Vagina (tissue), 2 donors: ENCODE measurements at places on chromosomes 12 and 14. TPM values are rescaled to one million over a fixed set of nuclear protein-coding genes. Genes with fewer than 3 reads are reported as not detected.

GRCh38 chr12:32545413-32545980 is 133.6 kb upstream of the DNM1L start:
- DNase-seq, result no peak

VWF gene
- 334 TPM for total RNA-seq

PRH1 gene
- 21.6 TPM for total RNA-seq

TAS2R13 gene
- total RNA-seq, result 7.1 TPM

GRCh38 chr14:91918186-91918883 is 29.2 kb downstream of the FBLN5 start:
- no peak for DNase-seq

BMP4 gene
- total RNA-seq, result 31.4 TPM

DNA sequence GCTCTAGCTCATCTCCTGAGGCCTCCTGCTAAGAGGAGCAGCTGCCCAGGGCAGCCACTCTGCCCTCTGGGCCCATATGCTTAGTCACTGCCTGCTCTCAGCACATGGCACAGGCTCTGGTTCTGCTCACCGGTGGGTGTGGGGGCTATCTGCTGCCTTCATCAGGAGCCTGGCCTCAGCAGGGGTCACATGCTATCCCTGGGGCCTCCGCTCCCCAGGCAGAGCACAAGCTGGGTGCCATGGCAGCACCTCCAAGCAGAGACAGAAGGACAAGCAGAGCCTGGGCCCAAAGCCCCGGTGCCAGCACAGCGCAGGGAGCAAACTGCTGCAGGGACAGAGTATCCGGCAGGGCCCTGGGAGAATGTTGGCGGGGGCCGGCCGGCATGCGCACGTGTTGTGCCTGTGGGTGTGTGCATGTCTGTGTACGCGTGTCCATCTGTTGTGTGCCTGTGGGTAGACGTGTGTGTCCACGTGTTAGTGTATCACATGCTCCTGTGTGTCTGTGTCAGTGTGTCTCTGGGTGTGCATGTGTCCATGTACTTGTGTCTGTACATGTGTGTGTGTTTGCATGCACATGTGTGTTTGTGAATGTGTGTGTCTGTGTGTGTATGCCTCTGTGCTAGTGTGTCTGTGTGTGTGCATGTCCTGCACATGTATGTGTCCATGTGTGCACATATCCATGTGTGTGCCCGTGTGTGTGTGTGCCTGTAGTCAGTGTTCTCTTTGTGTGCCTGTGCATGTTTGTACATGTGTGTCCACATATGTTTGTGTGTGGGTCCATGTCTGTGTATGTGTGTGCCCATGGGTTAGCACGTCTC is 326.9 kb downstream of the TMEM121 start:
- DNase-seq, result peak; percentile 81

ABCB9 gene
- total RNA-seq, result 4.2 TPM

DNA sequence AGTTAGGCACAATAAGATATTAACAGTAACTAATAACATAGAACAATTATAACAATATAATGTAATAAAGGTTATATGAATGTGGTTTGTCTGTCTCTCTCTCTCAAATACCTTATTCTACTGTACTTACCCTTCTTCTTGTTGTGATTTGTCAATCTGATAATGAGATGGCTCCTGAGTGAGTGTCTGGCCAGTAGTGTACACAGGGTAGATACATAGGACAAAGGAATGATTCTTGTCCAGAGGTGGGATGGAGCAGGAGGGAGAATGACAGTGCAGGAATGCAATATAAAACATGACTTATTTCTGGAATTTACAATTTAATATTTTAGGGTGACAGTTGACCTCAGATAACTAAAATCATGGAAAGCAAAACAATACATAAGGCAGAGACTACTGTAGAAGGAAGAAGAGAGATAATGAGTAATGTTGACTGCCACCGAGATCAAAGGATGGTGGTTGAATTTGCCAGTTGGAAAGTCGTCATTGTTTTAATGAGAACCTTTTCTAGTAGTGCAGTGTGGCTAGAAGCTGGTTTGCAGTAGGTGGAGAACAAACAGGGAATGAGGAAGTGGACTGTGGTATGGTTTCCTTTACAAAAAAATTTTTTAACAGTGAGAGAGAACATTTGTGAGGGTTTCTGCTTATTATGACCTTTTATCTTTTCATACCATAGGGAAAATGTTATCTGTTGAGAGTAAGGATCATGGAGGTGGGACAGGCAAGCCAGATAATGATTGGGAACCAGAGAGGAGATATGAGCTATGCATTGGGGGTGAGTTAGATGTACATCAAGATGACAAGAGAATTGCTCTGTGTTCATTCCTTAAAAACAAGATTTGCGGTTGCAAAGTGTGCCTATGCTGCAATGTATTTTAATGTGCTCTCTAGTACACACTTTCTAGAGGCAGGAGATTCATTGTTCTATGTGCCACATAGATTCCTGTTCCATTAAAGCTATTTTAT is 458.3 kb downstream of the BTG1 start:
- no peak for DNase-seq

DNA sequence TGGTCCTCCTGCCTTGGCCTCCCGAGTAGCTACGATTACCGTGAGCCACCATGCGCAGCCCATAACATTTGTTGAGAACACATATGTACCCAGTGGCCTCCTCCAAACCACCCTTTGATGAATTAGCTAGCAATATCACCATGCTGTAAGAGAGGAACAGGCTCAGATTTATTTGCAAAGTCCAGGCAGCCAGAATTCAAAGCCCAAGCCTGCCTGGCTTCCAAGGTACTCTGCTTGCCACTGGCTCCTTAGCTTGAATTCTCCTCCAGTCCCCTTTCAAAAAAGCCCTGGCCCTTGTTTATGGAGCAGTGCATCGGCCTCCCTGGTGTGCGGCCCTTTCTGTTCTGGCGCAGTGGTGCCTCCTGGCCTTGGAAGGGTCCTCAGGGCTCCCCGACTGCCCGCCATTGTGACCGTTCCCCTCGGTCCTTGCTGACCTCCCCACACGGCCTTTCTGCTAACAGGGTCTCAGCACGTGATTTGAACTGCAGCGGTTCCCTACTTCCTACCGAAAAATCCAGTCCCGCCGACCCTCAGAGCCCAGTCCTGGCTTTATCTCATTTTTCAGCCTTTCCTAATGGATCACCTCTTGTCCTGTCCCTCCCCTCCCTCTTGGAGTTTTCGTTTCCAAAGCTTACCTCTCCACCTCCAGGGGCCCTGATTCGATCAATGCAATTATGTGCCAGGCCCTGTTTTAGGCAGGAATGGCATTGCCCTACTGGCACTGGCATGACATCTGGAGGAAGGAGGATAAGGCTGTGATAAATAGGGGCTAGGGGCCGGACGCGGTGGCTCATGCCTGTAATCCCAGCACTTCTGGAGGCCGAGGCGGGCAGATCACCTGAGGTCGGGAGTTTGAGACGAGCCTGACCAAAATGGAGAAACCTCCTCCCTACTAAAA is 22.0 kb downstream of the SLC25A29 start:
- no peak for DNase-seq
